NCI-H69 (cell line): ENCODE measurements at places on chromosomes 11 and 22.
A peak's percentile ranks its signal among the peaks of the same experiment; 100 is the strongest.

DNA sequence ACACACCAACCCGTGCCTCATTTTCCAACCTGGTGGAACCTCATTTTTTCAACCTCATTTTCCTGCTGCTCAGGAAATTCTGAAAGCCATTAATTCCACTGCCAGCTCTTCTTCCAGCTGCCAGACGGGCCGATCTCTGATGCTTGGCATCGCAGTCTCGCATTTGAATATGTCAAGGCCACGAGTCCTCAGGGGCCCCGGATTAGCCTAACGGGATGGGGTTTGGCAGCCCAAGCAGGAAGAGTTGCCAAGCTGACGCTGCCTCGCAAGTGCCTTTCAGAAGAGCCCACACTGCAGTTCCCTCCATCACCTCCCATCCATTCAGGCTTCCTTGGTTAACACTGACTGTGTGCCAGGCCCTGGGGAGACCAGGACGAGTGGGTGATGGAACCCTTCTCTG, 8.7 kb downstream of the RASD2 start:
- DNase-seq = no peak

GRCh38 chr11:115238791-115239190, 265.4 kb downstream of the CADM1 start:
- peak; percentile 28 for DNase-seq

DNA sequence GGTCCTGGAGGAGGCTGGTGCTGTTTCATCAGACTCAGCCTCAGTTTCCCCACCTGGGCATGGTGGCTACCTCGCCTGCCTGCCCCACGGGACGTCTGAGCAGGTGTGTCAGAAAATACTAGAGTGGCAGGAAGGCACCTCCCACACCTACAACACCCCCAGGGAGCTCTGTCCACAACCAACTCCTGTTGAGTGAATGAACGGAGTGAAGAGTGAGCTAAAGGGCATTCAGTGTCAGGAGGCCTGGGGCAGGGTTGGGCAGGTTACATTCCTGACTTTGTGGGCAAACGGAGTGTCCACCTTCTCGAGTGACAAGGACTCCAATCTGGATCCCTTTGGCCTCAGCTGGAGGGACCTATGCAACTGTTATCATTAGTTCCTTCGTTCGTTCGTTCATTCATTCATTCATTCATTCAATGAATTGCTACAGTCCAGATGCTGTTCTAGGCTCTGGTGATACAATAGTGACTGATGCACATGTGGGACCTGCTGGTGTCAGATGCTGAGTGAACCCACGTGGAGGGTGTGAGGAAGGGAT, 195.2 kb downstream of the CTTN start:
- DNase-seq = no peak

- no peak for DNase-seq
Measured at GRCh38 chr22:49756201-49756600, 71.5 kb downstream of the BRD1 start.

- no peak for DNase-seq
Measured at GRCh38 chr11:779955-780532, 2.8 kb upstream of the GATD1 start.

GRCh38 chr22:28798810-28799605, 1.4 kb downstream of the XBP1 start:
- peak; percentile 89 for DNase-seq

- DNase-seq = peak; percentile 27
Measured at GRCh38 chr11:126538071-126538470, 182.6 kb downstream of the ST3GAL4 start.

- no peak for DNase-seq
Measured at GRCh38 chr11:927871-928270, 2.2 kb downstream of the AP2A2 start.

GRCh38 chr22:46858181-46858771, 95.8 kb downstream of the TBC1D22A start:
- no peak for DNase-seq

GRCh38 chr11:133238027-133238426, 294.3 kb downstream of the OPCML start:
- no peak for DNase-seq

- DNase-seq = peak; percentile 58
Measured at GRCh38 chr22:28052825-28053269, 133.8 kb upstream of the PITPNB start.

- DNase-seq = peak; percentile 84
Measured at GRCh38 chr11:120210626-120211521, at the start of gene OAF. Gene OAF, plus strand, starts transcription at chr11:120211032. Its CDS starts 248 bp downstream, at chr11:120211280.

DNA sequence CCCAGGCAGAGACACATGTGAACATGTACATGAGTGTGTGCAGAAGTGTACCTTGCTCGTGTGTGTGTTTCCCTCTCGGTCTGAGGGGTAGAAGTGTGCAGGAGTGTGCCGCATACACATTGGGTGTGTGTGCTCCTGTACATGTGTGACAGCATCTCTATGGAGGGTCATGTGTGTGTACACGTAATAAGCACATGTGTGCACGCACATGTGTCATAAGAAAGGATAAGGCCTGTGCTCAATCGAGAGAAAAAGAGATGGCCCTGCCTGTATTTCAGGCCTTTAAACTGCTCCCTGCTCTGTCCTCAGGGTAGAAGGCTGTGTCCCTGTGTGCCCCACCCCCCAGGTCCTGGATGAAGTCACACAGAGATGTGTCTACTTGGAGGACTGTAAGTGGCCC, 61.8 kb downstream of the OTOG start:
- DNase-seq = no peak

DNA sequence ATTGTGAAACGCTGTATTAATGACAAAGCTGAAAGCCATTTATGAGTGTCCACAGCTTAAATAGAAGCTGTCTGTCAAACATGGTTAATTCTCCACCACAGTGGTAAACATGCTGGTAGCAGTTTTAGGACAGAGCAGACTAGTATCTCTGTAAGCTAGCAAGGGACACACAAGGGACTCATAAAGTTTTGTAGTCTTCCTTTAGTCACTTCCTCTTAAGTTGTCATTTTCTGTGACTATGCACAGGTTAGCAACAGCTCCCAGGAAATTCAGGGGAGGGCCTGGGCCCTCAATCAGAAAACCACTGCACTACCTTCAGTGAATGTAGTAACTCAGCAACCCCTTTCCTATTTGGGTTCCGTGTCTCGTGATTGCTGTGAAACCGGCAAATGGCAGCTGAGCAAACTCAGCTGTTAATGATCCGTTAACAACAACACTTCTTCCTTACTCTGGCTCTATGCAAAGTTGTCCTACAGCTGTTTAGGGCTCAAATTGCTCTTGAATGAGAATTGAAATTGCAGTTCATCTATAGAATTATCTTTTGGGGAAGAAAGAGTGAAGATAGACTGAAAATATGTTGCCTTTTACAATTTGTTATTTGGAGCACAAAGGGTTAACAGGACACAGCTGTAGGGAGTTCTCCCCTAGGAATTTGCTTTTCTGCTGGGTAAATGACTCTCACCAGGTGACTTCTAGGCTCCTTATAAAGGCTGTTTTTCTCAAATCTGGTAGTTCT, at the start of gene MMP26:
Gene MMP26, plus strand, starts transcription at position 731 of the 736 bp plus-strand sequence.
- peak; percentile 96 for DNase-seq

DNA sequence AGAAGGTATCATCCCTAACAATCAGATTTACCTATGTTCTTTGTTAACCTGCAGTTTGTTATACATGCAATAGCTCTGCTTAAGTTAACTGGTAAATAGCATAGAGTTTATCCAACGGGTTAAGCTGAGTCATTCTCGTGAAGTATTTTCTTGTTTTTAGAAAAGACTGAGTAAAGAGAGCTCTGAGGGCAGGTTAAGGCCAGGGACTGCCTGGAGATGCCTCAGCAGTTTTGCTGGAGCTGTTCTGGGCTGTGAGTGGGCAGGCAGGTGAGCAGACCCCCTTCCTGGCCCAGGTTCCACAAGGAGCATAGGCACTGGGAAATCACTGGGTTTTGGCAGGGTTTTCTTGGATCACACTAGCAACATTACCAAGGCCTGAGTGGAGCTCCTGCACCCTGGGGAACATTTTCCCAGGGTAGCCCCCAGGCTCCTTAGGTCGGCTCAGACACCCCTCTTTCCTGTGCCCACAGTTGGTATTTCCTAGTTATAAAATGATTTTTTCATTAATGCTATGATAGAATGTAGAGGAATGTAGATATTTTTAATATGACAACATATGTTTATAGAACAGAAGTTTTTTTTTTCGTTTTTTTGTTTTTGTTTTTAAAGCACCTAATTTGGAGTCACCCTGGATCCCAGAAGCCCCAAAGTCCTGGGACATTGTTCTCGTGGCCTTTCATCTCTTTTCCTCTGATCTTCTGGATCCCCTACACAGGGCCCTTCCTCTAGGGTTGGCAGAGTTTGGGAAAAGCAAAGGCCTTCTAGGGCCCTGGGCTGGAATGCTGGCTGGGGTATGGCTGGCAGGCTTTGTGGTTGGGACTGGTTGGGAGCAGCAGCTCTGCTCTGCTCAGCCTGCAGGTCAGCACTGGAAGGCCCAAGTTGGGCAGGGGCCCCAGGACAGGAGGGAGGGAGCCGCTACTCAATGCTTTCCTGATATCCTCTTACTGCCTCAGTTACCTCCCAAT, 26.7 kb downstream of the IRAG1 start:
- no peak for DNase-seq

DNA sequence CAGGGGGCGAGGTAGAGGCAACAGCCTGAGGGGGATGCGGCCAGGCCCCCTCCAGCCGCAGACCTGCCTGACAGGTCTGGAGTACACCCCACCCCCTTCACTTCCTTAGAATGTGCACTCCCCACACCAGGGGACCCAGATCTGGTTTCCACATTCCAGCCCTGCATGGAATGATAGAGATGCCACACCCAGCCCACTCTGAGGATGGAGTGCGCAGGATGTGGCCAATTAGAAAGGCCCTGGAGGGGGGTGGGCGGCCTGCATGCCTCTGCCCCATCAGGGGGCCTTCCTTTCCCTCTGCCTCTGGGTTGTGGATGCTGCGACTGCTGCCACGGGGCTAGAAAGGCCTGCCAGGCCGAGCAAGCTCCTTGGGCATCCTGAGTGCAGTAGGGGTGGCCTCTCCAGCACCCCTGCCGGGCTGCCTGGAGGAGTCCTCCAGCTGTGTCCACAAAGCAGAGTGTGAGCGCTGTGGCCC, 28.2 kb upstream of the MGAT3 start:
- DNase-seq = peak; percentile 97

DNA sequence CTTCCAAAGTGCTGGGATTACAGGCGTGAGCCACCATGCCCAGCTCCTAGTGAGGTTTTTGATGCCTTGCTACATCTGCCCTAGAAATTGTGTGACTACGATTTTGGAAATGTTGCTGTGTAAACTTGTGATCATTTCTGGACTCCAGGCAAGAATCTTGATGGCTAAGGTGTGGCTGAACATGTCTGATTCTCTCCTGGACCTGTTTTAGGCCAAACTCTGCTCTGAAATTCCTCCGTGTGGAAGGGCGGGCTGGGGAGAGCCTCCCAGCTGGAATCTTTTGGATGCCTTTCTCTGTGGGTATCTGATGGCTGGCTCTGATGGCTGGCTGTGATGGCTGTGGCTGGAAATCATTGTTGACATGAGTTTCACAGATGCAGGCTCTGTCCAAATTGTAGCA, 8.2 kb downstream of the PNPLA3 start:
- no peak for DNase-seq

GRCh38 chr11:68206211-68206610, 6.9 kb downstream of the KMT5B start:
- DNase-seq = peak; percentile 73

DNA sequence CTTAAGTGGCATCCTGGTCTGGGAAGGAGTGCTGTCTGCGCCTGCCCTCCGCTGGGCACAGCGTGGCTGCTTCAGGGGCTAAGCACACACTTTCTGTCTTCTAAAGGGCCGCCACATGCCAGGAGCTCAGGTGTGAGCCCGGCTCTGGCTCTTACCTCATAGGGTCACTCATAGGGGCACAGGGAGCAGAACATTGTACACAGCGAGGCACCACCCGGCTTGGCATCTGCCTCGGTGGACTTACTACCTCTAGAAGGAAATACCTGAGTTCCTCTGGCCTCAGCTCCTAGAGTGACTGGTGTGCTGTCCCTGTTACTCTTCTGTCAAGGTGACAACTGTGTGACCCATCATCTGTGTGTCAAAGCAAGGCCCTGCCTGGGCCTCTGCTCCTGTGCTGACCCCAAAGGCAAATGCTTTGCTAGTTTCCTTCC, 13.4 kb downstream of the NEAT1 start:
- DNase-seq = peak; percentile 76

- DNase-seq = no peak
Measured at GRCh38 chr11:60513496-60514460, 1.4 kb upstream of the MS4A13 start.

GRCh38 chr11:116928102-116928777, 90.8 kb upstream of the APOA1 start:
- DNase-seq = no peak

- DNase-seq = no peak
Measured at GRCh38 chr11:75233754-75234172, 6.8 kb upstream of the TPBGL start.

DNA sequence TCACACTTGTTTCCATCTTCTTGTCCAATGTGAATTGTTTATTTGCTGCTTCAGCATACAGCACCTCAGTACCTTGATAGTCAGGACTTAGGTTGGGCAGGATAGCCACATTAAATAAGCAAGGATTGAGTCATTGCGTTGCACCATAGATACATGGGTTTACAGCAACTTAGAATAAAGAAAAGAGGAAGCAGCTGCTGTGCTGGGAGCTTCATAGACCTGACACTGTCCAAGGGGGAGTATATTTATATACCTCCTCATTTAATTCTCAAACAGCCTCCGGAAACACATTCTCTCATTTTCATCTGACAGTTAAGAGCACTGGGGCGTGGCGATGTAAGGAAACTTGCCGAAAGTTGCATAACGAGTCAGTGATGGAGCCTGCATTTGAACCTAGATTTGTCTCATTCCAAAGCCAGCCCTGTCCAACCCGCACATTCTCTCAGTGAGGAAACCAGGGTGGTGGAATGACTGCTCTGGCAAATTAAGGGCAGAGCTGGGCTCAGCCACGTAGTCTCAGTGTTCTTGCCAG, 42.2 kb downstream of the UBASH3B start:
- DNase-seq = no peak

DNA sequence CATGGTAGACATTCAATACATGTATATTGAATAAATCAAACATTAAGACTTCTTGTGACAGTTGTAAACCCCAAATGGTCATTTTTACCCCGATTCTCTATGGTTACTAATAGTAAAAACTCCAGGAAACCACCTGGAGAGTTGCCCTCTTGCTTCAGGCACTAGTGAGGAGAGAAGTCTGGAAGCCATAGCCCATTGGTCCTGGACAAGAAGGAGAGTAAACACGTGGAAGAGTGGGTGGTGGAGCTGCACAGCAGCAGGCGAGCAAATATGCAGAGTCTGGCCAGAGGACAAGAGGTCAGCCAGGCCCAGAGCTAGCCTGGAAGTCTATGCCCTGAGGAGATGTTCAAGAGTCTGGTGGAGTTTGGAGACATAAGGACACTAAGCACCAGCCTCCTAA, 17.7 kb downstream of the DCHS1 start:
- DNase-seq = peak; percentile 51

GRCh38 chr11:117786135-117786870, 10.7 kb downstream of the DSCAML1 start:
- DNase-seq = peak; percentile 86

- DNase-seq = peak; percentile 87
Measured at GRCh38 chr11:22730319-22730718, 63.9 kb downstream of the GAS2 start.

GRCh38 chr11:76075716-76076115, 130.6 kb downstream of the WNT11 start:
- DNase-seq = no peak

- no peak for DNase-seq
Measured at GRCh38 chr11:2443406-2443805, 908 bp downstream of the TRPM5 start.

- DNase-seq = no peak
Measured at GRCh38 chr22:46499805-46500189, 37.6 kb downstream of the CELSR1 start.
